Activated CD4-positive, alpha-beta T cell treated with anti-CD3 and anti-CD28 coated beads, Interleukin-2, amount 50 U/mL, for 48 hours (primary cell): ENCODE measurements at places on chromosomes 3 and 15.

DNA sequence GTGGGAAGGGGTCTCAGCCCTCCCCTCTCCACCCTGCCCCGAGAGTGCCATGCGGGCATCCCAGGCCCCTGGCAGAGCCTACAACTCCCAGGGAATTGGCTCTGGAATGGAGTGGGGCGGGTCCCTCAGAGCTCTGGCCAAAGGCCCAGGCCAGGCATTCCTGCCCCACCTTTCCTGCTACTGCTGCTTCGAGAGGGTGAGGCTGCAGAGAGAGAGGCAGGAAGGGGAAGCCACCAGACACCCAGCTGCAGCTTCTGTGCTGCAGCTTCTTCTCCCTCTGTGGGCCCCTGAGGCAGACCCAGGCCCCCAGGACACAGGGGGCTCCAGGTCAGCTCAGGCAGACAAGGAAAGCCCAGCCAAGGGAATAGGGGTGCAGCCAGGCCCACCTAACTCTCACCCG lies 2.7 kb downstream of the ALS2CL start:
- no peak for DNase-seq

GRCh38 chr3:129117134-129117533 lies 4.5 kb downstream of the RAB43 start:
- DNase-seq: no peak

DNA sequence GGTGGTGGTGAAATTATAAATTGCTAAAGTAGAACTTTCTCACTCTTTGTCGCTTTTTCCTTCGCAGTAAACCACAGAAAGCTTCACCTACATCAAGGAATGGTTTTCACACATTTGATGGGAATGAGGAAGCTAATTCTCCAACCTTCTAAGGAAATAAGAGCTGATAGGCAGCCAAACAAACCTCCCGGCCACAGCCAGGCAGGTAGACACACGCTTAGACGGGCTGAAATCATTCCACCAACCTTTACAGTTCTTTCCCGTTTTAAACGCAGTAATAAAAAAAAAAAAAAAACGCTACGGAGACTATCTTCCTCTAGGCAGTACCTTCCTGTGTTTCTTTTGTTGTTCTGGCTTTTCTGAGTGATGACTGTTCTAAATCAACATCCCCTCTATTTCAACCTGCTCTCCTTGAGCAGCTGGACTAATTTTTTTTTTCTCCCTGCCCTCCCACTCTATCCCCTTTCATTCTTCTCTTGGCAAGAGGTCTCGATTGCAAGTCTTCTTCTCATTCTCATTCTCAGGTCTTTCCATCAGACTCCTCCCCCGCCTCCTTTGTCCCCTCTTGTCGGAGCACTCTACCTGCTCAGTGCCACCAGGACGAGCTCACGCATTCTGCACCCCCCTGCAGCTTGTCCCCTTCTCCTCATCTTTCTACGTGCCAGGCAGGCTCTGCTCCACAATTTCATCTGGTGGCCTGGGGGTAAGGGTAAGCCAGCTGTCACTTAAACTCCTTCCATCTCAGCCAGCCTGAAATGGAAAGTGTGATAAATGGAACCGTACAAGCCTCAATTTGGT lies 391.1 kb upstream of the MDFIC2 start:
- no peak for DNase-seq

GRCh38 chr15:52217186-52217585 lies 26.0 kb upstream of the GNB5 start:
- peak; percentile 38 for DNase-seq

DNA sequence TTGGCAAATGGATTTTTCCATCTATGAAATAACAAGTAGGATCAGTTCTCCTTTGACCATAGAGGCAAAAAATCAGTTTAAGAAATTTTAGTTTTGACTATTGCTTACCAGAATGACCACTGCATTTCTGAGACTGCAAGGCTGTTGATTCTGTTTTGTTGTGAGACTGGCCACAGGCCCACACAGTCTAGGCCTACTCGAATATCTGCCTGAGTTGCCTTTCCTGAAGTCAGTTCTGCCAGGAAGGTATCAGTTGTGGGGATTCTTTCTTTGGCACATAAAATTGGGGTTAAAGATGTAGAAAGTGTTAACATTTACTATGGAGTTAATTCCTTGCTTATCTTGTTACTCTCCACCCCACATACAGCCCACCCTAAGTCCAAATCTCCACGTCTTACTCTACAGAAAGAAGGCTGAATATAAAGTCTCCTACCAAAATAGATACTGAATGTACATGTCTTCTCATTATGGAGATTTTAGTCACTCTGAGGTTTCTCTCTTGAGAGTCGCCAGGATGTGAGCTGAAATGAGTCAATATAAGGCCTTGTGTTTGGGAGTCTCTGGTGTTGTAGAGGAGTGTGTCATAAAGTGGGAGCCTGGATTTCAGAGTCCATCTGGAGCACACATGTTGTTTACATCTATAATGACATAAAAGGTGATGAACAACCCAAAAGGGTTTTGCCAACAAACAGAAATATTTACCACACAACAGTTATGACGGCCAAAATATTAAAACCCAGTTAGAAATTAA lies 45.0 kb upstream of the WWTR1 start:
- DNase-seq: no peak

GRCh38 chr3:66382142-66382541 lies 118.7 kb downstream of the LRIG1 start:
- no peak for DNase-seq
